ENCODE measurements at places on chromosomes 2 and 18.

- no peak for DNase-seq
These were observed 83.5 kb downstream of the ZNF804A start for GRCh38 chr2:184681642-184682321.

DNA sequence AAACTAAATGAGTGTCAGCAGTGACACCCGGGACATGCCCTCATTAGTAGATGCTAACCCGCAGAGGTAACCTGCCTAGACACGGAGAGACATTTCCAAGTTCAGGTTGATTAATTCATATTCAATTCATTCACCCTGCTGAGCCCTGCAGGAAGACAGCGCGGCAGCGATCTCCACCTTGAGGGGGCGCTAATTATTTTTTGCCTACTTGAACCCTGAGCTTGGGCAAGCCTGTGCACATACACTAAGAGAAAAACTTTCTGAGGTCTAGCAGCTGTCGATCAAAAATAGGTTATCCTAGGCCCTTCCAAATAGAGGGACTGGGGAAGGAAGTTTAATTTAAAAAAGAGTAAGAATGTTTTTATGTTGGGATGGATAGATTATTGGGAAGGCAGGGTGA lies 1.3 kb upstream of the LYPD6 start:
- DNase-seq: no peak

GRCh38 chr2:187390891-187391290 lies 57.2 kb downstream of the CALCRL start:
- DNase-seq: no peak

DNA sequence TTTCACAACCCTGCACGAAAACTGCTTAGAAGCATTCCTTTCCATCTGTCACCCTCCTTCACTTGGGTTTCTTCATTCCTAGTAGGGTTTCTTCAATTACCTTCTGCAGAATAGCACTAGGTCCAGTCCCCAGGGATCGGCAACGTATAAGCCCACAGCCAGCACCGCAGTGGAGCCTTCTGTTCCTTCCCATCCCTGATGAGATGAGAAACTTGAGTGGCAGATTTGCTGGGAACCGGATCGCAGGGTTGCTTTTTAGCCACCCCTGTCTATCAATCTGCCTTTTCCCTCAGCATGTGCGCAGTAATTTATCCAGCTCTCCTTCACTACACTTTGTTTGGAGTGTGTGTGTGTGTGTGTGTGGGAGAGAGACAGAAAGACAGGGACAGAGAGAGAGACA lies 94.2 kb downstream of the CD8B2 start:
- no peak for DNase-seq

GRCh38 chr2:220695397-220696279 lies 876.5 kb downstream of the EPHA4 start:
- no peak for DNase-seq

All from NCI-H2227 treated with DMSO at 0.1 percent for 48 hours (cell line).